Stimulated activated CD4-positive, alpha-beta T cell treated with anti-CD3 and anti-CD28 coated beads, Interleukin-1b, Interleukin-23, amount 100 ng/mL, for 1 hour (primary cell): ENCODE measurements at places on chromosomes 6 and 20.

DNA sequence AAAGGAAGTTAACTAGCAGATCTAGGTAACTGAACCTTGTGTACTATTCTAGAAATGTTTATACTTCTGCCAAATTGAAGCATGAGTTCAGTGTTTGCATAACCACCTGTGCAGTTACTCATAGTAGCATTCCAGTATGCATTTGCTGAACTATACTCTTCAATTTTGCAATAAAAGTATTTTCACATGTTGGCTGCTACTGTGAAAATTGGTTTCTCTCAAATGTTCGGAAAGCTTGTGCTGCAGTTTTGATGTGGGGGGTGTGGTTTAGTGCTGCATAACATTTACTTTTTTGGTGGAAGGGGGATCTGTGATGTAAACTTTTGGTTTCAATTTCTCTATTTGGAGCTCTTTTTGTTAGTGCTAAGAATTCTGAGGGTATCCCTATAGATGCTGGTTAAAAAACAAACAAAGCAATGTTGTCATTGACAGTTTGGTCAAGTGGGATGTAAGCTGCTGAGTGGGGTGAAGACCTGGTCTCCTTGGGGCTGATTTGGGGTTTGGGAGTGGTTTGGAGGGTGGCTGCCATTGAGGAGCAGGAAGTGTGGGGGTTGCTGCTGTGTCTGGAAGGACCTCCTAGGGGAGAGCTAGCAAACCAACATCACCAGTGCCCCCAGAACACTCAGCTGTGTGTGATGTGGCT lies 87.8 kb downstream of the CARMIL1 start:
- no peak for DNase-seq

- DNase-seq, result no peak
Observed at GRCh38 chr20:13318871-13319521, 97.9 kb downstream of the ISM1 start.

- no peak for DNase-seq
Observed at GRCh38 chr6:43517505-43518357, 842 bp downstream of the POLR1C start.

- DNase-seq, result no peak
Observed at GRCh38 chr6:40471243-40471642, 115.9 kb downstream of the LRFN2 start.

GRCh38 chr20:35600176-35600992 lies 15.2 kb upstream of the SPAG4 start:
- DNase-seq, result no peak
